ENCODE measurements at places on chromosomes 7 and 10. TPM values are rescaled to one million over a fixed set of nuclear protein-coding genes. Genes with fewer than 3 reads are reported as not detected.

Gene IGF2BP3
- 0.61 TPM for total RNA-seq

Gene DCLRE1C
- total RNA-seq: 17.5 TPM

Gene CDC14C
- not detected for total RNA-seq

Gene LIPM
- total RNA-seq: not detected

Gene PYROXD2
- total RNA-seq: 6.2 TPM

Gene SLC13A4
- total RNA-seq: not detected

Gene MYOZ1
- not detected for total RNA-seq

Gene FGL2
- total RNA-seq: 0.95 TPM

Gene TUBAL3
- not detected for total RNA-seq

DNA sequence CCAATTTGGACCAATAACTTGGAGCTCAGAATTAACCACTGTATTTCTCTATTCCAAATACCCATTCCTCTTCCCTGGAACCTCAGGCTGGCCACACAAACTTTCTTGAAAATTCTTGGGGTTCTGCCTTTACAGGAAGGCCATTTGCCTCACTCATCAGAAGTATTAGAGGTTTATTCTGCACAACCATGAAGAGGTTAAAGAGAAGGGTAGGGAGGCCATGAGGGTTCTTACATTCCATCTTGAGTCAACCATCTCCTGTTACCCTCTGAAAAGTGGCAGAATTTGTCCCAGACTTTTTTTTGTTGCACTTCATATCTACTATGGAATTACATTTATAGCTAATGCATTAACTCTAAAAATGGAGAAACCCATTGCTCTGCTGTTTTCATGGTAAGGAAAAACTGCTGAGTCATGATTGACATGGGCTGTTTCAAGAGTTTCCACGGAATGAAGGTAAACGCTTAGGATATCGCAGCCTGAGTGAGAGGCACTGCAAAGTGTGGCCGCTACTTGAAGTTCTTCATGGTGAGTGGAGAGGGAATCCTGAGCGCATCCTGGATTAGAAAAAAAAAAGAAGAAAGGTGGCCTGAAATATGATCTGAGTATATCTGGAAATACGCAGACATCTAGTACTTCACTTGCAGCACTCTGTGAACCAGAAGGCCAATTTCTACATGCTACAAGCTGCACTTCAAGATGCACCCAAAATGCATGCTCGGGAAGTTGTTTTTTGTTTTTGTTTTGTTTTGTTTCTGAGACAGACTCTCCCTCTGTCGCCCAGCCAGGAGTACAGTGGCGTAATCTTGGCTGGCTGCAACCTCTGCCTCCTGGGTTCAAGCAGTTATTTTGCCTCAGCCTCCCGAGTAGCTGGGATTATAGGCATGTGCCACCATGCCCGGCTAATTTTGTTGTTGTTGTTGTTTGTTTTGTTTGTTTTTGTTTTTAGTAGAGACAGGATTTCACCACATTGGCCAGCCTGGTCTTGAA lies 83.7 kb downstream of the KIAA1217 start:
- no peak overlapping the region for H3K4me3 ChIP-seq
- no peaks in the 10 kb centered on the region for H3K36me3 ChIP-seq
- no peaks in the 10 kb centered on the region for H3K27me3 ChIP-seq
- H3K27ac ChIP-seq: no peak overlapping the region
- no peaks in the 10 kb centered on the region for H3K4me1 ChIP-seq

DNA sequence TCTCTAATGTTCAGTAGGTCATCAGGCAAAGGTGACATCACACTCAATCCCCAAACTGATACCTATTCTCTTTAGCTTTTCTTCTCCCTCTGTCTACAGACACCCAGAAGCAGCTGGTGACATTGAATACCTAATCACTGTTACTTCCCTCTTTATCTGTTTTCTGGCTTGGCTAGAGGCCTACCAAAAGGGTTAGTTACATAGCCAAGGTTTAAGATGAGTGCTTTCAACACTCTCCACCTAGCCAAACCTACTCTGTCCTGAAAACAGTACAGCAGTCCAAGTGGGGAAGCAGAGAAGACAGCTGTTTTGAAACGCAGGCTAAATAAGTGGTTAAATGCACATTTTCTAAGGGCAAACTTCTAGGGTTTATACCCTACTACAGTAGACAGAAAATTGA lies 39.4 kb downstream of the CCNJ start:
- no peak overlapping the region for H3K27ac ChIP-seq
- H3K36me3 ChIP-seq: peaks cover 14% of the 10 kb centered on the region
- no peak for DNase-seq
- H3K4me1 ChIP-seq: no peaks in the 10 kb centered on the region
- no peaks in the 10 kb centered on the region for H3K27me3 ChIP-seq

DNA sequence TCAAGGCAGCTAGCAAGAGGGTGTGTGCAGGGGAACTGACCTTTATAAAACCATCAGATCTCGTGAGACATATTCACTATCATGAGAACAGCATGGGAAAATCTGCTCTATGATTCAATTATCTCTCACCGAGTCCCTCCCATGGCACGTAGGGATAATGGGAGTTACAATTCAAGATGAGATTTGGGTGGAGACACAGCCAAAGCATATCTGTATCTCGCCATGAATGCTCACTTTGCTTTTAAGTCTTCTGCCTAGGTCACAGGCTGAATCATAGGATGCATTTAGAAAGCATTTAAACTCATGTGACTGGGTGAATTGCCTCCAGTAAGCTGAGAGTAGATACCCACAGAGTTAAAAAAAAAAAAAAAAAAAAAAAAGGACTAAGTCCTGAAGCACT lies 220.0 kb downstream of the AGMO start:
- H3K36me3 ChIP-seq: no peaks in the 10 kb centered on the region
- no peak overlapping the region for H3K4me3 ChIP-seq
- H3K4me1 ChIP-seq: no peaks in the 10 kb centered on the region
- DNase-seq: no peak

DNA sequence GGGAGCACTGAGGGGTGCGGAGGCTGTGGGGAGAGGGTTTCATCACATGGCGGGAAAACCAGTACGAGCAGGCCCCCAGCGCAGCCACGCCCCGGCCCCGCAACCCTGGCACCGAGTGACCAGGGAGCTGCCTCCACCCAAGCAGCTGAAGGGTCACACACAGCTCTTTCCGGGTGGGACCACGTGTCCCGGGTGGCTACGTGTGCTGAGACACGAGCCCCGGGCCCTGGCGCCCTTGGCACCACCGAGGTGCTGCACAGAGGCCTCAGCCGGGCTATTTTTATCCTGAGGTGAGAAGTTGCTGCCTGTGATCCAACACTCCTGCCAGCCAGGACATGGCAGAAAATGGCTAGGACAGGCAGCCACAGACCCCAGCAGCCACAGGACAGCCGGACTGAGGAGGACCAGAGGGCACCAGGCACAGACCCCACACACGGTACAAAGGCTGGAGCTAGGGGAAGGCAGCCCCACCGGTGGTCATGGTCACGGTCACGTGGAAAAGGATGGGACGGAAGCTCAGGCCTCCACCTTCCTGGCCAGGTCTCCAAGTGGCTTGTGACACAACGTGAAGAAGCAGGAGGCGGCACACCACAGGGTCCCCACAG lies 223.7 kb downstream of the MAD1L1 start:
- no peak overlapping the region for H3K4me3 ChIP-seq
- peaks cover 2% of the 10 kb centered on the region for H3K36me3 ChIP-seq
- no peaks in the 10 kb centered on the region for H3K4me1 ChIP-seq
- no peak overlapping the region for H3K27ac ChIP-seq

- no peak for DNase-seq
- no peaks in the 10 kb centered on the region for H3K36me3 ChIP-seq
- H3K27me3 ChIP-seq: peaks cover 6% of the 10 kb centered on the region
- H3K4me3 ChIP-seq: peak overlapping the region; percentile 86
- H3K4me1 ChIP-seq: peaks cover 54% of the 10 kb centered on the region
These were observed 2.1 kb downstream of the CNNM2 start for GRCh38 chr10:102919992-102920739.

DNA sequence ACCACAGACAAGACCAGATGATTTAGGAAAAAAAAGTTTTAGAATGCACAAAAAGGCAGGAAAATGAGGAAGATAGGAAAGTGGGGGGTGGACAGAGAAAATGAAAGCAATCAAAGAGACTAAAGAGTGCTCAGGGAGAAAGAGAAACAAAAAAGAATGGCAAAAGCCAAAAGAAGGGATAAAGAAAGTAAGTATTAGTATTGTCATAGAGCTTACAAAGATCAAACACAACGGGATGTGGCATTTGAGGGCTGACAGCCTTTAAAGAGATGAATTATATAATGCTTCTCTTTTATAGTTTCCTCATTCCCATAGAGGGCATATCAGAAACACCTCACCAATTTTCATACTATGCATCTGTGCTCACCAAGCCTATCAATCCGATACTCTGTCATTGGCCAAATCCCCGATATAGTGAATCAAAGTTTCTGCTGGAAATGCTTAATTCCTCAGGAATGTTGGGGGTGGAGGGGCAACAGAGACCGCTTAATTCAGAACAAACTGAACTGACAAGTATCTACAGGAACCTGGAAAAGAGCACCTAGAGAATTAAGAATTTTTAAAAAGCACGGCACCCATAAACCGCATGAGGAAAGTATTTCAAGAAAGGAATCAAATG lies 2.7 kb downstream of the COG5 start:
- peak overlapping the region; percentile 71 for H3K27ac ChIP-seq
- H3K36me3 ChIP-seq: peaks cover 7% of the 10 kb centered on the region
- peaks cover 59% of the 10 kb centered on the region for H3K4me1 ChIP-seq

GRCh38 chr7:82690929-82691328 lies 247.4 kb upstream of the CACNA2D1 start:
- no peaks in the 10 kb centered on the region for H3K4me1 ChIP-seq
- no peak for DNase-seq
- no peak overlapping the region for H3K4me3 ChIP-seq
- H3K27ac ChIP-seq: no peak overlapping the region
- no peaks in the 10 kb centered on the region for H3K27me3 ChIP-seq

GRCh38 chr10:76334255-76334654 lies 902.8 kb downstream of the LRMDA start:
- H3K4me1 ChIP-seq: no peaks in the 10 kb centered on the region
- no peak overlapping the region for H3K4me3 ChIP-seq
- H3K27me3 ChIP-seq: no peaks in the 10 kb centered on the region
- no peak overlapping the region for H3K27ac ChIP-seq
- no peaks in the 10 kb centered on the region for H3K36me3 ChIP-seq

- H3K27me3 ChIP-seq: peaks cover 25% of the 10 kb centered on the region
- no peak for DNase-seq
- H3K4me1 ChIP-seq: no peaks in the 10 kb centered on the region
- H3K27ac ChIP-seq: no peak overlapping the region
These were observed 6.9 kb upstream of the CAV2 start for GRCh38 chr7:116492654-116493109.

GRCh38 chr7:69739931-69740431 lies 141.7 kb downstream of the AUTS2 start:
- H3K4me3 ChIP-seq: no peak overlapping the region
- no peaks in the 10 kb centered on the region for H3K36me3 ChIP-seq
- peaks cover 7% of the 10 kb centered on the region for H3K27me3 ChIP-seq
- peaks cover 19% of the 10 kb centered on the region for H3K4me1 ChIP-seq
- DNase-seq: no peak

DNA sequence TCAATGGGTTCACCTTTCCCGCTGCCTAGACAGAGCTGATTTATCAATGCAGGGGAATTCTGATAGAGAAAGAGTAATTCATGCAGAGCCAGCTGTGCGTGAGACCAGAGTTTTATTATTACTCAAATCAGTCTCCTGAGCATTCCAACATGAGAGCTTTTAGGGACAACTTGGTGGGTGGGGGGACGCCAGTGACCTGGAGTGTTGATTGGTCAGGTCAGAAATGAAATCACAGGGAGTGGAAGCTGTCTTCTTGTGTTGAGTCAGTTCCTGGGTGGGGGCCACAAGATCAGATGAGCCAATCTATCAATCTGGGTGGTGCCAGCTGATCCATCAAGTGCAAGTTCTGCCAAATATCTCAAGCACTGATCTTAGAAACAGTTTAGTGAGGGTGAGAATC lies 99.0 kb upstream of the CAV2 start:
- H3K36me3 ChIP-seq: no peaks in the 10 kb centered on the region
- no peak overlapping the region for H3K4me3 ChIP-seq
- H3K27me3 ChIP-seq: peaks cover 9% of the 10 kb centered on the region
- H3K27ac ChIP-seq: no peak overlapping the region
- no peak for DNase-seq

DNA sequence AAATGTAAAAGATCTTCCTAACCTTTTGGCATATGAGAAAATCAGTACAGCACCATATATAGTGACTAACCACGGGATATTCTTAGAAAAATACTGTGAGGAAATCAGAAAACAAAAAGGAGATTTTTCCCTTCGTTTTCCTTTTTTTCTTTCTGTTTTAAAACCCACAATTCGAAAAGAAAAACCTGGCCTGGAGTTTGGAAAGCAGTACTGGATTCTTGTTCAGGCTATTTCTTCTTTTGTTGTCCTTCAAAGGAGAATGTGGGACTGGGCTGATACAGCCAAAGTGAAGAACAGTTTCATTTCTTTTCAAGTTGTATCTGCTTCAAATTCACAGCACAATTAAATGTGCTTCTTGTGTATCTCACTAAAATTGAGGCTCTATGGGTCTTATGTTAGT lies 156.8 kb upstream of the PHYHIPL start:
- H3K4me1 ChIP-seq: no peaks in the 10 kb centered on the region
- DNase-seq: no peak
- no peak overlapping the region for H3K27ac ChIP-seq
- no peaks in the 10 kb centered on the region for H3K36me3 ChIP-seq
- peaks cover 5% of the 10 kb centered on the region for H3K27me3 ChIP-seq
- H3K4me3 ChIP-seq: no peak overlapping the region

DNA sequence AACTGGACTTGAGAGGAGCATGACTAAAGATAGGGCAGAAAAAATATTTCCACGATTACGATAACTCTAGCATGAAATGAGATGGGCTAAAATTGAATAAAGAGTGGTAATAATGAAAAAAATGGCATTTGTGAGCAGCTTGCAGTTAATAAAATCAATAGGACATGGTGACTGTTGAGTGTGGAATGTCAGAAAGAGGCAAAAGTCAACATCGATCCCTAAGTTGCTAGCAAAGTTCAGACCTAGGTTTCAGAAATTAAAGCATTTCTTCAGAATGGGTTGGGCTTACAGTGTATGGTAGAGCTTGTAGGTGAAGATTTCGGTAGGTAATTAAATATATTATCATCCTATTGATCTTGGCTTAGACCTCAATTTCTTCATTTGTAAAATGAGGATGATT lies 656.7 kb upstream of the NRG3 start:
- no peak overlapping the region for H3K27ac ChIP-seq
- H3K4me3 ChIP-seq: no peak overlapping the region

DNA sequence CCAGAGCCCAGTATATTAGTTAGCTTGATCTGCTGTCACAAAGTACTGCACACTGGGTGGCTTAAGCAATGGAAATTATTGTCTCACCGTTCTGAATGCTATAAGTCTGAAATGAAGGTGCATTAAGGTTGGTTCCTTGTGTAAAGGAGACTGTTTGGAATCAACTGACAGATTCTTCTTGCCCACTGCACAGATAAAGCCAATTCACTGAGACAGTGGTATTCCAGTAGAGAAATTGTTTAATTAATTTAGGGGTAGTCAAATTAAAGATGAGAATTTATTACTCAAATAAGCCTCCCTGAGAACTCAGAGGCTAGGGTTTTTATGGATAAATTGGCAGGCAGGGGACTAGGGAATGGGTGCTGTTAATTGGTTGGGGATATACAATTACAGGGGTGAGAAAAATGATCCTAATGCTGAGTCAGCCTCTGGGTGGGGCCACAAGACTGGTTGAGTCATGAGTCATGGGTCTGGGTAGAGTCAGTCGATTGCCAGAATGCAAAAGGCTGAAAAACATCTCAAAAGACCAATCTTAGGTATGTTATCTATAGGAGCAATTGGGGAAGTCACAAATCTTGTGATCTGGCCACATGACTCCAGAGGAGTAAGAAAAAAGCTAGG lies 23.5 kb upstream of the SAMD9L start:
- H3K36me3 ChIP-seq: peaks cover 2% of the 10 kb centered on the region
- H3K4me3 ChIP-seq: no peak overlapping the region
- no peak for DNase-seq
- H3K27me3 ChIP-seq: peaks cover 8% of the 10 kb centered on the region
- no peak overlapping the region for H3K27ac ChIP-seq

Data from activated CD8-positive, alpha-beta T cell treated with anti-CD3 and anti-CD28 coated beads for 36 hours (primary cell).